ENCODE measurements at places on chromosomes 1 and 21. TPM values are rescaled to one million over a fixed set of nuclear protein-coding genes. Genes with fewer than 3 reads are reported as not detected.

DNA sequence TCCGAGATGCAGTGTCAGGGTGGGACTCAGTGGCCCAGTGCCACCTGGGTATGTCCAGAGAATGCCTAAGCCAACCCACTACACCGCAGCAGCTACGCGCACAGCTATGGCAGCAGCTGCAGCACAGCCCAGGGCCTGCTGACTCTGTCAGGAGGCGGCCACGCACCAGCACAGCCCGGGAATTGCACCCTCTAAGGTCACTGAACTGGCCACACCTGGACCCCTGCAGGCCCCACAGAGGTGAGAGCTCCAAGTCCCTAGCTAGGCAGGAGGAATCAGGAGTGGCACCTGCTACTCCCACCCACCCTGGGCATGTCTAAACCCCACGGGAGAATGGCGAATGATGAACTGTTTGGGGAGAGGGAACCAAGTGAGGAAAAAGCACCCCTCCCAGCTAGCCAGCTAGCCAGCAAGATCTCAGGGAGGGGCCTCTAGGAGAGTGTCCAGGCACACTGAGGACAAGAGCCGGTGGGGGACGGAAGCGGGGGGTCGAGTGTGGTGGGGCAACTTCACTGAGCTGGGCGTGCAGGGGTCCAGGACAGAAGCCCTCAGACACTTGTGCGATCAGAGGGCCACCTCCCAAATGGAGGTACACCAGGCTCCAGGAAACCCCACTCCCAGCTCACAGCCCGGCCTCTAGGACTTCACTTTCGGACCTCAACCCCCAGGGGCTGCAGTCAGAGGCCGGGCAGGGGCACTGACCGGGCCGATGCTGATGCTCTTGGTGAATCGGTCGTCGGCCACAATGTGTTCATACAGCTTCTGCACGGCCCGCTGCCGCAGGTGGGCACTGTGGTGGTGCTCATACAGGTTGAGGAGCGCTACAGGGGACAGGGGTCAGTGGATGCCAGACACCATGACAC lies 13.9 kb downstream of the LSS start:
- DNase-seq: no peak

- DNase-seq: no peak
These were observed 27.5 kb downstream of the KCNC4 start for GRCh38 chr1:110237386-110238152.

DNA sequence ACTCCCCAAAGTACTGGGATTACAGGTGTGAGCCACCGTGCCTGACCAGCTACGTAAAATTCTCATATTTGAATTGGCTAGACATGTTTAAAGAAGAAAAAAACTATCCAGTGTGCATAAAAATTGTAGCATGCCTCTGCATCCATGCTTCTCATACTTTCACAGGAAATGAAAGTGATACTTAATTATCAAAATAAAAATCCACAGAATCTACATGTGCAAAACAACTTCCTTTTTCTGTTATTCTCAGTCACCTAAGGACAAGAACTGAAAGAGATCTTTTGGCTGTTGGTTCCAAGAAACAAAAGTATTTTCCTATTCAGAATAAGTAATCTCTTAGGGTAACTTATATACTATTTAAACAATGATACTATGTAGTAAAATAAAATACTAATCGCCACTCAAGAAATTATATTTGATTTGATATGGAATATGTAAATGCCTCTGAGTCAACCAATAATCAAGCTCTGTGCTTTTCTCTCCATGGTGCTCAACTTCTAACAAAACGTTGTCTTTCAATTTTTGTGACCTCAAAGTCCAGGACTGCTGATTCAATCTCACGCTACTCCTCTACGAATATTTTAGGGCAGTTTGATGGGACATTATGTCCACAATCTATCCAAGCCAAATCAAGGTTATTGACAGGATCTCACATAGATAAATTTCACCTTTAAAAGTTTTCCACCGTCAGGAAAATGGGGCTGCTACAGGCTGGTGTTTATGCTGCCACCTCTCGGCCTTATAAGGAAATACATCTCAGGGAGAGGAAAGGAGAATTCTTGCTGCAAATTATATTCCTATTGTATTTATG lies 102.7 kb downstream of the ZNF281 start:
- no peak for DNase-seq

GRCh38 chr1:210159211-210159610 lies 73.4 kb upstream of the SERTAD4 start:
- no peak for DNase-seq

GRCh38 chr1:21304488-21304887 lies 14.2 kb upstream of the ECE1 start:
- DNase-seq: no peak

GRCh38 chr21:45434645-45435217 lies 29.8 kb downstream of the COL18A1 start:
- no peak for DNase-seq

- no peak for DNase-seq
These were observed 17.5 kb downstream of the LRRC41 start for GRCh38 chr1:46285730-46286477.

GRCh38 chr1:173201969-173202368 lies 5.2 kb downstream of the TNFSF4 start:
- DNase-seq: no peak

GRCh38 chr1:6794164-6794563 lies 8.9 kb downstream of the CAMTA1 start:
- DNase-seq: no peak

- no peak for DNase-seq
These were observed 3.3 kb upstream of the TOMM20 start for GRCh38 chr1:235131961-235132360.

DNA sequence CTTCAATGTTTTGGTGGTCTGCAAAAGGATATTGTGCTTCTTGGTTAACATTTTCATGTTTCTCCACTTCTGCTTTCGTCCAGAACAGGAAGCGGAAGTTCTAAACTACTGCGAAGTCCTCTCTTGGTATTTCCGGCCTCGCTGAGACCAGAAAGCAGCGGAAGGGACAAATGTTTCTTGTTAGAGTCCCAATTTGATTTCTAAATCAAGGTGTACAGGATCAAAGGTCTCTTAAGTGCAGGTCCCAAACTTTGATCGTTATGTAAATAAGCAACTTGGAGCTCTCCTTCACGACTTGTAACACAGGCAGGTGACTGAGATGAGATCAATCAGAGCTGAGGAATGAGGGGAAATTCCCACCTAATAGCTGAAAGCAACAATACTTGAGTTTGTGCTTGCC lies 40.1 kb upstream of the HMCN1 start:
- no peak for DNase-seq

DNA sequence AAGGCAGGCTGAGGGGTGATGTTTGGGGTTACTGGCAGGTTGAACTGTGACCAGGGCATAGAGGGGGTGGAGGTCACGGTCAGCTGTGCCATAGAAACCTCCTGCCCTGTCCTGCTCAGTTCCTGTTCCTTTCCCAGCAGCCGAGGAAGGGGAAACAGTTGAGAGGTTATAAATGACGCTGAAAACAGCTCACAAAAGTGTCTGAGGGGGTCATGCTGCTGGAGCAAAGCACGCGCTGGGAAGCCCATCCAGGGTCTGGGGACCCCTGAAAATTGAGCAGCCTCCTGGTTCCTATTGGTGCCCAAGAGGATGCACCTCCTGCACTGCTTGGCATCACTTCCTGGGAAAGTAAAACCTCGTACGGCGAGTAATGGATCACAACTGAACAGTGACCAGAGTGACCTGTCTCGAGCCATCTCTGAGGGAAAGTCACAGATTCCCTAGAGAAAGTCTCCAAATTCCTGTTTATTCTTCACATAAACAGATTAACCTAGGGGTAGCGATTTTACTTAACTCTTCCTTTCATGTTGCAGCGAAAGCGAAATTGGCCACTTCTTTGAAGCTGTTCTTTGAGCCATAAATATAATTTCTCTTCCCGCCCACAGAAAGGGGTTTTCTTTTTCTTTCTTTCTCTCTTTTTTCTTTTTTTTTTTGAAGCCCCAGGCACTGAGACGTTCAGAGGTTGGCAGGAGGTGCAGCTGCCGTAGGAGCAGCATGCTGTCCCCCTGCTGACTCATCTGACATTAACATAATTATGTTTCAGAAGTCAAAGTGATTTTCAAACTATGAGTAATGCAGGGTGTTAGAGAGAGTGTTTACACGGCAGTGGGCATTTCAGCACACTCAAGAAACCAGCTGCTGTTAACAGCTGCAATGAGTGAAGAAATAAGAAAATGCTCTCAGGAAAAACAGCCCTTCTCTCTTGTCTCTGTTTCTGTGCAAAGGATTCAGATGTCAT lies 41.8 kb upstream of the ATF3 start:
- DNase-seq: peak; percentile 86

DNA sequence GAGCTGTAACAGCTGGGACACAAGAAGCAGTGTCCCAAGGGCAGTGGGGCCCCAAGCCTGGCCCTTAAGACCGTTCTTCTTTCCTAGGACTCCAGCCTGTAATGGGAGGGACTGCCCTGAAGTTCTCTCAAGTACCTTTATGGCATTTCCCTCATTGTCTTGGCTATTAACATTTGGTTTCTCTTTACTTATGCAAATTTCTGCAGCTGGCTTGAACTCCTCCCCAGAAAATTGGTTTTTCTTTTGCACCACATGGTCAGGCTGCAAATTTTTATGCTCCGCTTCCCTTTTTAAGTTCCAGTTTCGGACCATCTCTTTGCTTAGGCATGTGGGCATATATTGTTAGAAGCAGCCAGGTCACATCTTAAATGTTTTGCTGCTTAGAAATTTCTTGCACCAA lies 3.1 kb upstream of the MROH9 start:
- DNase-seq: no peak

GRCh38 chr1:179177182-179177581 lies 52.3 kb downstream of the ABL2 start:
- no peak for DNase-seq

GRCh38 chr1:151934048-151934493 lies 24.8 kb upstream of the THEM4 start:
- DNase-seq: no peak

DNA sequence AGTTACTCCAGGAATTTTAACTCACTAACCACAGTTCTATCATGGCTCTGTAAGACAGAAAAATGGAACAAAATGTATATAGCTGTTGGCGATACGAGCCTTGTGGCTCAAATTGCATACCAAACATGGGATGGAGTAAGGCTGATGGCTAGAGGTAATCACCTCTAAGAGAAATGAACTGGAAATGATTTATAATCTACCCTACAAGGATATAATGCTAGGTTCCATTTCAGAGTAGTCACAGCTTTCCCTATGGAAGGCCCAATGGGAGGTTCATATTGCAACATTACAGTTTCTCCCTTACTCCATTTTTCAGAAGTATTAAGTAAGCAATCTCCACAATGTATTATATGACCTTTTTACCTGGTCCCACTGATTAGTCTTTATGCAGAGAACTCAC lies 61.6 kb downstream of the EDEM3 start:
- DNase-seq: no peak

- DNase-seq: no peak
These were observed 564.1 kb upstream of the PLXNA2 start for GRCh38 chr1:208808301-208808700.

DNA sequence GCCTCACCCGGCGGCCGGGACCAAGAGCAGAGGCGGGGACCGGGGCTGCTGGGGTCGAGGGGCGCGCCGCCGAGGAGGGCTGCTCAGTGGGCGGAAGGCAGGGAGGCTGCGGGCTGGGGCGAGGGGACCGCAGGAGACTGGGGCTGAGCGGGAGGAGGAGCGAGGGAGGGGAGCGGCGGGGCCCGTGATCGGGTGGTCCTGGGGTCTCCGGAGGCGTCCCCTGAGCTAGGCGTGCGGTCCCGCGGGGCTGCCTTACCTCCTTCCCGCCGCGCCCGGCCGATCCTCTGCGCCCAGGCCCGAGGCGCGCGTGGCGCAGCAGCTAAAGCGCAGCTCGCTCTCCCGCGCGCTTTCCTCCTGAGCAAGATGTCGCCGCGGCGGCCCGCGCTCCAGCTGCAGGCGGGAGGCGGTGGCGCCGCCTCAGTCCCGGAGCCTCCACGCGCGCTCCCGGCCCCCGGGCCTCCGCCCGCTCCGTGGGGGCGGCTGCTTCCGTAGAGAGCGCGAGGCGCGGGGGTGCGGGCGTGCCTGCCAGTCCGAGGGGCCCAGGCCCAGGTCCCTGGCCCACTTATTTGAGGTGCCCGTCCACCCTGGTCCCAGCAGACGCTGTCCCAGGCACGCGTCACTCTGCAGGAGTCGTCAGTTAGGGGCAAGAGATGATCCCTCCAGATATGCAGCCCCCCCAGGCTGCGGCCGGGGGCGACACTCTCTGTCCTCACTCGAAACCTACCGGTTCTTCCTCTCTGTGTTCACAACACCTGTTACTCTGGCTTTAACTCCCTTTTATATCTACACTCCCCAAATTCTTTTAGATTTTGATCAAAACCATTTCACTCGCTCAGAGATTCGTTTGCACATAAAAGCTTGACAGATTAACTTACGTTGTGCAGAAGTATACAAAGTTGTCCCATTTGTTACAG lies at the start of gene CCSAP:
CCSAP (minus strand) TSS at position 392 of the 914 bp plus-strand sequence. CDS start 582 bp downstream, outside the sequence.
- no peak for DNase-seq

- no peak for DNase-seq
These were observed 1.6 kb upstream of the TRIM11 start for GRCh38 chr1:228408041-228408868.

DNA sequence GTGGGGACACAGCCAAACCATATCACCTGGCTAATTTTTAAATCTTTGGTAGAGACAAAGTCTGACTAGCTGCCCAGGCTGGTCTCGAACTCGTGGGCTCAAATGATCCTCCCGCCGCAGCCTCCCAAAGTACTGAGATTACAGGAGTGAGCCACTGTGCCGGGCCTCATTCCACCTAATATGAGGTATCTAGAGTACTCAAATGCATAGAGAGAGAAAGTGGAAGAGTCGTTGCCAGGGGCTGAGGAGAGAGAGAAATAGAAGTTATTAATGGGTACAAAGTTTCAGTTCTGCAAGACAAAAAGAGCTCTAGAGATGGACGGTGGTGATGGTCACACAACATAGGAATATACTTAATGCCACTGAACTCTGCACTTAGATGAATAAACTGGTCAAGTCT lies 119.6 kb downstream of the TOMM20 start:
- no peak for DNase-seq

DNA sequence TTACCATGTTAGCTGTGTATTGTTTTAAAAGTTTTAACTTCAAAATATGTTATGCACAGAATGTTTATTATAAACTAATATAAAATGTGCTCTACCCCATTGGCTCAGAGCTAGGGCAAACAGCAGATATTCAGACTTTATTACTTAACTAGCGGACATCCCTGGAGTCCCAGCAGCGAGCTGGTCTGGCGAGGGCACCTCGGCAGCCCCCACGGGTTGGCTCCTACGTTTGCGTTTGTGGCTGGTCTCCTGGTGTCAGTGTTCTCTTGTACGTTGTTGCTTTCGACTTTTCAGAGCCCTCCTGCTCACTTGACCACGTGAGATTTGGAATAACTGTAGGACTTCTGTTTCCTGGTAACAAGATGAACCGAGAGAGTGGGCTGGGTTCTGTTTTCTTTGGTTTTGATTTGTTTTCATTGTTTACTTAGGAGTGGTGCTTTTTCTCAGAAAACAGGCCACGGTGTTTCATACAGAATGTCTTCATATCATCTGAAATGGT lies 44.5 kb downstream of the CBS start:
- no peak for DNase-seq

GRCh38 chr1:15224259-15224869 lies 22.7 kb upstream of the FHAD1 start:
- no peak for DNase-seq

- DNase-seq: no peak
These were observed 389.7 kb upstream of the RUNX1 start for GRCh38 chr21:35438643-35439404.

TNN gene
- not detected for total RNA-seq

ZBTB40 gene
- total RNA-seq: 14.7 TPM

VWA1 gene
- 35.8 TPM for total RNA-seq

ZNF695 gene
- 0.49 TPM for total RNA-seq

C1QC gene
- total RNA-seq: 128 TPM

LCE2C gene
- not detected for total RNA-seq

SLC6A9 gene
- 24.3 TPM for total RNA-seq

TMEM167B gene
- 17.2 TPM for total RNA-seq

TRIM67 gene
- not detected for total RNA-seq

LRRC38 gene
- 2.5 TPM for total RNA-seq

TENT5C gene
- total RNA-seq: 4.2 TPM

MYOG gene
- not detected for total RNA-seq

All from vagina (tissue), 2 donors.